MV-4-11 (cell line): ENCODE measurements at places on chromosomes 5 and 9.
A peak's percentile ranks its signal among the peaks of the same experiment; 100 is the strongest.

DNA sequence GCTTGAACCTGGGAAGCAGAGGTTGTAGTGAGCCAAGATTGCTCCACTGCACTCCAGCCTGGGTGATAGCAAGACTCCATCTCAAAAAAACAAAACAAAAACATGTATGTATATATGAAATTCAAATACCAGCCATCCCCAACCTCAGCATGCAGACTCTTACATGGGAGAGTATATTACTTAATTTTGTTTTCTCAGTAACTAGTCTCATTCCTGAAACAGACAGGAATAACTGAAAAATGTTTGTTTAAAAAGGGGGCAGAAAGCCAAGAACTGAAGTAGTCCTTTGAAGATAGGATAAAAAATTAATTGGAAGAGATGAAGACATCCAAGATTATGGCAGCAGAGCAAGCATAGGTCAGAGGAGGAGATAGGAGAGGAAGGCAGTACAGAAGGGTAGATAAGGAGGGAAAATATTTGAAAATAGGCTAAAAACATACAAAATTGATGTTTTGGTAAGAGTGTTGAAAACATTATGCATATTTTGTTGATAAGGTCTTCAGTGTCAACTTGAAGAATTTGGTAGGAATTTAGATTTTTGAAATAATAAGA is 309.9 kb downstream of the MAT2B start:
- DNase-seq: no peak

GRCh38 chr5:141915881-141916336 is 7.8 kb upstream of the DELE1 start:
- no peak for DNase-seq

- no peak for DNase-seq
These were observed 6.3 kb upstream of the WDR38 start for GRCh38 chr9:124846969-124847368.

DNA sequence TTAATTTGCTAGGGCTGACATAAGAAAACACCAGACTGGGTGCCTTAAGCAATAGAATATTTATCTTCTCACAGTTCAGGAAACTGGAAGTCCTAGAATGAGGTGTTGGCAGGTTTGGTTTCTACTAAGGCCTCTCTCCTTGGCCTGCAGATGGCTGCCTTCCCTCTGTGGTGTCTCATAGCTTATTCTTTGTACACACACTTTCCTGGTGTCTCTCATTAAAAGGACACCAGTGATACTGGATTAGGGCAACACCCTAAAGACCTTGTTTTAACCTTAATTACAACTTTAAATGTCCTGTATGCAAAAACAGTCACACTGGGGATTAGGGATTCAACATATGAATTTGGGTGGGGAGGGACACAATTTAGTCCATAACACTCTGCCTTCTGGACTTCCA is 25.1 kb downstream of the NUTM2F start:
- DNase-seq: no peak

- no peak for DNase-seq
These were observed 155.9 kb downstream of the ERCC6L2 start for GRCh38 chr9:96031366-96031824.

GRCh38 chr5:87282269-87282668 is 14.6 kb downstream of the RASA1 start:
- no peak for DNase-seq

DNA sequence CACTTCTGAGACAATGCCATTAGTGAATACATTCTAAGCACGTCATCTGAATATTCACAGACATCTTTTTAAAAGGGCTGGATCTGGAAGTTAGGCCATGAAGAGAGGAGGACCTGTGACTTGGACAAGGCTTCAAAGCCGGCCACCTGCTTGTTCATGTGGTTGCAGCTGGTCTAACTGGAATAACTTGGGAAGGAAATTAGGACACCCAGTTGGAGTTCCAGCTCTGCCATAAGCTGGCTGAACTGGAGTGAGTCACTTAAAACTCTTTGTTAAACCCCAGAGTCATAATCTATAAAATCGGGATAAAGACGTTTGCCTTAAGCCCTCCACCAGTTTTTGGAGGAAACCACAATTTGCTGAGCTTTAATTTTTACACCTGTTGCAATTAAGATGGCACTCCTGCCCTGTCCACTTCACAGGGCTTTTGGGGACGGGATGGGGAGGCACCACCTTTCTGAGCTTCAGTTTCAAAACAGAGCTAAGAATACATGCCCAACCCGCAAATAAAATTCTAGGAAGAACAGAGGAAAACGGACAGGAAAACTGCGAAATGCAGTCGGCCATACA is 536 bp upstream of the STX17 start:
- DNase-seq: no peak

- DNase-seq: no peak
These were observed 31.1 kb upstream of the ANKRD18A start for GRCh38 chr9:38651400-38652042.

DNA sequence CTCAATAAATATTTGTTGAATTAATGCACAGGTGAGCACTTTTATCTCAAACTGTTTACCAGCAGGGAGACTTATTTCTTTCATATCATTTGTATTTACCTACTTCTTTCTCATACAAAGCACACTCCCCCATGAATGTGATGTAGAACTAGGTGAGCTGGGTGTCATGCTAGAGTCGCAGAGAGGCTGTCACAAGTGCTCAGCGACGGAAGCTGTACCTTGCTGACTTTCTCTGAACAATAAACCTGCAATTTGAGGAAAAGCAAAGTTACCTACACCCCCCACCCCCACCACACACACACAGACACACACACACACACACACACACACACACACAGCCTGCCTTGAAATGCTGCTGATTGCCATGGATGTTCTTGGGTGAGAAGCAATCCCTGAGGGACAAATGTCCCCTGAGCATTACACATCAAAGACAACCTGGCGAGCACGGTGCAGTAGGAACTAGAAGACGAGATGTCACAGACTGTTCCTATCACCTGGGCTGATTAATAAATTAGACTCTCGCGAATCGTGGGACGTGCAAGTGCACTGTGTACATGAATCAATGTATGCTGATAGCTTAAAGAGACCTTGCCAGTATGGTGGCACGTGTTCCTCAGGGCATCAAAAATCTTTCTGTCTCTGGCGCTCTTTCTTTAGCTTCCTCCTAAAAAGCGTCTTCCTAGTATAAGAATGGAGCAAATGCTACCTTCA is 66.1 kb downstream of the BRINP1 start:
- no peak for DNase-seq

- no peak for DNase-seq
These were observed 23.6 kb upstream of the FIBCD1 start for GRCh38 chr9:130962418-130963316.

DNA sequence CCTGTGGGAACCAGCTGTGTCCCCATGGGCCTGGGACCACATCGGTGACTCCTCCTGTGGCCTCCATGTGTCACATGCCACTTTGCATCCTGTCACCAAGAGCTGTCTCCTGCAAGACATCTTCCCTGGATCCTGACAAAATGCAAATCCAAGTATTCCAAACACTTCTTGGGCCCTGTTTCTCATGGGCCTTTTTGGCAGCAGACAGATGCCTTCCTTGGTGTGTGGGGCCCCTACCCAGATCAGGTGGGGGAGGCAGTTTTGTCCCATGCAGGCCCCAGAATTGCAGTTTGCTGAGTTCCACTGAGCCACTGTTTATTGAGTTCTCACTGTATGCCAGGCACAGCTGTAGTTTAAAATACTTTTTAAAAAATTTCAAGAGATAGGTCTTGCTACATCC is 62.5 kb upstream of the GABRP start:
- no peak for DNase-seq

DNA sequence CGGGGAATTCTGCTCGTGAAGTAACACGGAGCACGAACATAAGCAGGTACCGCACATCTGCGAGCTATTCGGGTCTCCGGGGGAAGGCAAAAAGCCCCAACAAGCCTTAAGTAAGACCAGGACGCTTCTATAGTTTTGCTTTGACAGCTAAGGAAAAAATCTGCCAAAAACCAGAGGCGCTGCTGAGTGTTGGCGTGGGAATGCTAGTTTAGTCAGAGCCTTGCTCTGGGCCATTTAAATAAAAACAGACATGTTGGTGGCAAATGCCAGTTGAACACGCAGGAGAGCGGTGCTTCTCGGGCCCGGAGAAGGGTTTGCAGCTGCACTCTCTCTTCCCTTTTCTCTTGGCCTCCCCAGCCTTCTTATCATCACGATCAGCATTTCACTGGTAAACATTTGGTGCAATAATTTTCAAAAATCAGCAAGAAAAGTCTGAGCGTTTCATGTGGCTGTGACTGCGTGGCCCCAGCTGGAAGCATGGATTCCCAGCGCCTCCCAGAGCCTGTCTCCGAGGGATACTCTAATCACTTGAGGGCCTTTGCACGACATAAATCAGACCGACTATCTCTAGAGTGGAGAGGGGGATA is 6.4 kb upstream of the NOTCH1 start:
- peak; percentile 84 for DNase-seq

DNA sequence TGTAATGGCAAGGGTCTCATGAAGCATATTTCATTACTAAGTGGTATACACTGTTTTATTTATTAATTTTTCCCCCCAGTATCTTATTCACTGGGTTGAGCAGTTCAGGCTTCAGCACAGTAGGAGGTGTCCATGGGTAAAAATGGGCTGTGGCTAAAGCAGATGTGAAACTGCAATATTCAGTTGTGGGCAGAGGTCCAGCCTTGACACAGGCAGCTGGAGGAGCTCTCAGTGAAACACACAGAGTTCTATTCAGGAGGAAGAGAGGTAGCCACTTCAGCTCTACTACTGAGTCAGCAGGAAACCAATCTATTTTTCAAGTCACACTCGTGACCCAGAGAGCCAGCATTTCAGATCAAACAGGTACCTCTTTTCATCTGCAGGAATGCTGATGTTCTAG is 418.3 kb downstream of the CDH10 start:
- DNase-seq: peak; percentile 76

GRCh38 chr5:69295088-69295754 is 37.4 kb downstream of the CCDC125 start:
- no peak for DNase-seq

- DNase-seq: no peak
These were observed 26.6 kb downstream of the PCDHAC2 start for GRCh38 chr5:140992828-140993227.

GRCh38 chr9:137673886-137674285 is 55.1 kb downstream of the EHMT1 start:
- no peak for DNase-seq

DNA sequence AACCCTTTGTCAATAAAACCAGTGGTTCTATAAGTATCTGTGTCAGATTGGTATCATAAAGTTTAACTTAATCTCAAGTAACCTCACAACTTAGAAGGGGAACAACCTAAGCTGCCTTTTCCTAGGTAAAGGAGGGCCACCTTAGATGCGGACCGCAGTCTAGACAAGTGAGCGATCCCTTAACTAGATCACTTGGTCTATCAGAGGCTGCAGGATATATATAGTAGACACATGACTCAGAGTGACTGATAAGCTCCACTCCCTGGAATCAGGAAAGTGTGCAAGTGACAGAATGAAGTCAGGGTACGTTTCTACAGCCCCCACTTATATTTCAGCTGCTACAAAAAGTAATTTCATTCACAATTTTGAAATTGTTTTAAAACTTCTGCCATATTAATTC is 7.4 kb downstream of the REEP5 start:
- DNase-seq: no peak

GRCh38 chr9:121893786-121894185 is 199.3 kb downstream of the TTLL11 start:
- DNase-seq: no peak

DNA sequence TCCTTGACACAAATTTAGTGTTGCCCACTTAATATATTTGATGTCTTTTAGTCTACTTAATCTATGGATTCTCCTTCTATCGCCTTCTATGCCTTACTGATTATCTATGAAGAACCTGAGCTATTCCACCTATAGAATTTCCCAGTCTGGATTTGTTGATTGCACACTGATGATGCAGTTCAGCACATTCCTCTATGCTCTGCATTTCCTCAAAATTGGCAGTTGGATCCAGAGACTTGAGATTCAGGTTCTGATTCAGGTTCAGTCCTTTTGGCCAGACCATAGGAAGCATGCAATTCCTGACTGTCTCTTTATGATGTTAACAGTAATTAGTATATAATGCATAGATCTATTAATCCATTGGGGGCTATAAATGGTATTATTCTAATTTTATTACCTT is 13.8 kb downstream of the SLC22A5 start:
- no peak for DNase-seq

- DNase-seq: no peak
These were observed 87.9 kb upstream of the FSTL4 start for GRCh38 chr5:133700251-133700650.

GRCh38 chr9:36759141-36759540 is 186.4 kb downstream of the MELK start:
- no peak for DNase-seq

GRCh38 chr9:133195029-133195428 is 14.0 kb downstream of the OBP2B start:
- DNase-seq: no peak

DNA sequence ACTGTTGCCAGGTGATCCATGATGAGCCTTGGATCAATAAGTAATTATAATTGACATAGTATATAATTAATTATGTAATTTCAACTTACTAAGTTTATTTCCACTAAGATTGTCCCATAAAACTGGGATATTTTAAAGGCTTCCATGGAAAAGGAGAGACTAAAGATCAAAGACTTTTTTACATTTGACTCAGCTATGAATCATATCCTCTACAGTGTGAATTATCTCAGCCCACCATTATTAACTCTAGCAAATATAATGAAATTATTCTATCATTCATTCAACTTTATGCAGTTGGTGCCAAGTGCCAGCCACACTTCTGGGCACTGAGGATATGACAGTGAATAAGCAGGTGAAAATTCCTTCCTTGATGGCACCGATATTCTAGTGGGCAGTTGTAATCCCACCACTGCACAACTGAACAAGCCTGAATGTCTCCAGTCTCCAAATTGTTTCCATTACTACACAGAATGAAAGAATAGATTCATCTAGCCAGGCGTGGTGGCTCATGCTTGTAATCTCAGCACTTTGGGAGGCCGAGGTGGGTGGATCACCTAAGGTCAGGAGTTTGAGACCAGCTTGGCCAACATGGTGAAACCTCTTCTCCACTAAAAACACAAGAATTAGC is 21.9 kb upstream of the TXN start:
- DNase-seq: no peak

- DNase-seq: peak; percentile 64
These were observed 43.1 kb upstream of the GLIPR2 start for GRCh38 chr9:36093384-36093783.

- DNase-seq: no peak
These were observed 1.2 kb downstream of the FNBP1 start for GRCh38 chr9:130041648-130042405.

DNA sequence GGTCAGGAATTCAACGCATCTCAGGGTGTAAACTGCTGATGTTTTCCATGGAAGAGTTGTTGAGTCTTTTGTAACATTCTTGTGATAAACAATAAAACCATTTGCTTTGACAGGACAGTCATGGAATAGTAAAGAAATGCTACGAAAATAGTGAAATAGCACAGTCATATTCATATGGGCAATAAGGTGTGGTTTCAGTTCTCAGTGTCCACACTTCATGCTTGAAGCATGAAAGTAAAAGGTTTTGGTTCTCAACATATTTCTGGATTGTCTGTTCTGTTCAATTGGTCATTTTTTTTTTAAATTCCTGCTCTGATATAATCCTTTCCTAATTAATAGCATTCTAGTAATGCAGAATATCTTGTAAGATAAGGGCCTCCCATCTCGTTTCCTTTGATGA is 467.6 kb upstream of the ZNF608 start:
- no peak for DNase-seq

- DNase-seq: no peak
These were observed 5.6 kb downstream of the AMBP start for GRCh38 chr9:114072184-114073140.
